ENCODE measurements at places on chromosomes 6 and 20.

DNA sequence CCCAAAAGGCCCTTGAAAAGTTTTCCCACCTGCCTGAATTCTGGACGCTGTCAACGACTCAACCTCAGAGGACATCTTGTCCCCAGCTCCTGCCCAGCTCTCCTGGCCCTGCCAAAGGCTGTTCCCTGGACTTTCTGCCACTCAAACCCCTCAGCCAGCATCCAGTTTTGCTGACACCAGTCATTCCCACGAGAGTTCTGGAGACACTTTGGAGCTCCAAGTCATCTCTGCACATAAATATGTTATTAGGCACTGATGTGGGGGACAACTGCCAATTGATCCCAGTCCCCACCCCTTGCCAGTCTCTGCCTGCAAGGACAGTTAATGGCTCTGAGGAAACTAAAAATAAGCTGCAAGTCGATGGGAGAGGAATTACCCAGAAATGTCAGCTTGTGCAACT lies 38.9 kb upstream of the KCNB1 start:
- DNase-seq: no peak

GRCh38 chr6:135750081-135750480 lies 101.4 kb upstream of the PDE7B start:
- no peak for DNase-seq

DNA sequence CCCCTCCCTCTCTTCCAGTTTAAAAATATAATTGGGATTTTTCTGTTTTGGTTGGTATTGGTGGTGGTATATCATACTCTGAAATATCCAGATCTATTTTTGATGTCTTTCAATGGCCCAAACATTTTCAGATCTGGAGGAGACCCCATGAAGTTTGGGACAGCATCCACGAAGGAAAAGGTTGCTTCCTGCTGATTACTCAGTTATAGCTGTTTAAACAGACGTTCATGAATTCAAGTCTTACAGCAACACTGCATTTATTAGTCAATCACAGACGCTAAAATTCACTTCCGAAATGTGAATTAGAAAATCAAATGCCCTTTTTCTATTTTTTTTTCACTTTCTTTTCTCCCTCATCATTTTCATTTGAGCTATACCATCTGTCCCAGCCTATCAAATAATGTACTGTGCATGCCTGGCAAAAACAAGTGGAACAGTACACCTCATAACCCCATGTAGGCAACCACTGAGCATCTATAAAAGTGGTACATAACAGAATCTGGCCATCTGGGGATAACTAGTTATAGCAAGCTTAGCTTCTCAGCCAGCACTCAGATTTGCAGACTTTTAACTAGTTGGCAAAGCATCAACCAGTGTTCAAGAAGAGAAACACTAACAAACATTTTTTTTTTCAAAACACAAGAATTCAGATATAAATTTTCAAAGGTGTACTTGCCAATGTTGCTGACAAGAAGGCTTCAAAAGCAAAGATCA lies 124.5 kb downstream of the HIVEP2 start:
- DNase-seq: peak; percentile 26

GRCh38 chr20:40293740-40294139 lies 395.3 kb downstream of the MAFB start:
- DNase-seq: no peak

GRCh38 chr6:10960171-10960570 lies 73.3 kb downstream of the SYCP2L start:
- DNase-seq: no peak

DNA sequence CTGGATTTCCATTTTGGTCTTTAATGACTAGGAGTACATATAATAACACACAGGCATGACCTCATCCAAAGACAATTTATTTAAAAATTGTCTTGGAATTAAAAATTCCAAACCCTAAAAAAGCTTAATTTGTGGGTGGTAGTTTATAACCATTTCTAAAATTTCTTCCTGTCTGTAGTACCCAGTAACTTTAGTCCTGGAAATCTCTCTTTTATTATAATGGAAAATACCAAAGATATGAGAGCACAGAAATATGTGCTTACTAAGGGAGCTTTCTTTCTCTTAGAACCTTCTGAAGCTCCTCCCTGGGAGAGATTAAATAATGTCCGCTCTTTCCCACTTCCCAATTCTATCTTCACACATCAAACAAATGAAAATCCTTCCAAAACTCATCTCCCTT lies 70.5 kb upstream of the PRL start:
- no peak for DNase-seq

DNA sequence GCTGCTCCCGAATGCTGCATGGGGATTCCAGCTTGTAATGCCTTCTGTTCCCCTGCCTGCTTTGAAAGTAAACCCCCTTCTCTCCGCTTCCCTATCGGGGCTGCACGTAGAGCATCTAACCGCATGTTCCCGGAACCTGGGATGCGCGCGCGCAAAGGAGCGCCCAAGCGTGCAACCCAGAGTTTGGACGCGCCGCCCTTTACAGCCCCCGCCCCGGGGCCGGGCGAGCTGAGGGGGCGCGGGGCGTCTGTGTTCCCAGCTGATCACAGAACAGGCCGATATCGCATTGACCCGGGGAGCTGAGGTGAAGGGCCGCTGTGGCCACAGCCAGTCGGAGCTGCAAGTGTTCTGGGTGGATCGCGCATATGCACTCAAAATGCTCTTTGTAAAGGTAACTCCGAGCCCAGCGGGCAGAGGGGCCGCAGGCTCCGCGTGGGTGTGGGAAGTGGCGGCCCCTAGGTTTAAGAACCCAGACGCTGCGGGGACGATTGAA lies 1.4 kb downstream of the LAMP5 start:
- no peak for DNase-seq

All from stimulated activated naive CD4-positive, alpha-beta T cell (primary cell).